ENCODE measurements at places on chromosomes 2 and 18.

DNA sequence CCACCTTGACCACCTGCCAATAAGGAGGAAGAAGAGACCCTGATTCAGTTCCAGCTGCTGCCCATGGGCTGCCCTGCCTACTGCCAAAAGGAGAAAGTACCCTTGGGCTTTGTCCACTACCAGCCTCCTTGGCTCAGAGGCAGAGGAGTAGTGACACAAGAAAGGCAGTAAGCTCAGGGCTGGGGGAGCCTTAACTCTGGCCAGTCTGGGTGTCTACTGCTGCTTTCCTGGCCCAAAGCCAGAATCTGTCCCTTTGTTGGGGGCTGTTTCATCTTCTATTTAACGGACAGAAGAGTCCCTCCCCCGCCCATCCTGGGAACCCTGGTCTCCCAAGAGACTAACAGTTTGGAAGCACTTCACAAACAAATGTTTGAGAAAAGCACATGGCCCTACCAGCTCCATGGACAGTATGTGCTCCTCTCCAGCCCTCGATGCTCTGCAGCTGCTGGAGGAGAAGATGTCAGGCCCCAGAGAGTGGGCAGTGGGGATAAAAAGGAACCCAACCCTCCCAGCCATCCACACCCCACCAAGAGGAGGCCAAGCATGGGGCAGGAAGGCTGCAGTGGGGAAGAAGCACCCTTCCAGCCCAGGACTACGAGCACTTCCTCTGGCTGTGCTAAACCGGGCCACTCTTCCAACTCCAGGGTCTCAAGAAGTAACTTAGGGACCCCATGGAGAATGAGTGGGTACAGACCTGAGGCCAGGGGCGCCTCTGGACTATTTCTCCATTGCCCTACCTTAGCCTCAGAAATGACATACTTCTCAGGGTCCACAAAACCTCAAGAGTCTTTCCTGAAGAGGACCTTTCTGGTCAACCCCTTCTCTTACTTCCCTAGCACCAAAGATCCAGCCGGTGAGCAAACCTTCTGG lies 1.2 kb downstream of the ATG9A start:
- no peak for DNase-seq

GRCh38 chr2:216328347-216328746 lies 43.9 kb downstream of the MARCHF4 start:
- peak; percentile 59 for DNase-seq

- peak; percentile 69 for DNase-seq
These were observed 52.7 kb upstream of the CALCRL start for GRCh38 chr2:187500585-187501359.

DNA sequence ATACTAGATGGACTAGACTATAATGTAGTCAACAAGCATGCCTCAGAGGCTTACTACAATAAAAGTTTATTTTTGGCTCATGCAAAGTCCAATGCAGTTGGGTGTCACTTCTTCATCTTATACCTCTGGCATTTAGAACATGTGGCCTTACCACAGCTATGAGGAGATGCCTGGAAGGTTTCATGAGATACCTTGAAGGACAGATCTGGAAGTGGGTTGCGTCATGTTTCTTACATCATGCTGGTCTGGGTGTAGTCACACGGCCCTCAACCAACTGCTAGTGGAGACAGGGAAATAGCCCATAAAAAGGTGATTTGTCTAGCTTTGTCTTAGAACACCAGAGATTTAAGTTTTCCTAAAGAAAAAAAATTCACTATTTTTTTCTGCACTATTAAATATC lies 91.7 kb upstream of the MMADHC start:
- peak; percentile 60 for DNase-seq

DNA sequence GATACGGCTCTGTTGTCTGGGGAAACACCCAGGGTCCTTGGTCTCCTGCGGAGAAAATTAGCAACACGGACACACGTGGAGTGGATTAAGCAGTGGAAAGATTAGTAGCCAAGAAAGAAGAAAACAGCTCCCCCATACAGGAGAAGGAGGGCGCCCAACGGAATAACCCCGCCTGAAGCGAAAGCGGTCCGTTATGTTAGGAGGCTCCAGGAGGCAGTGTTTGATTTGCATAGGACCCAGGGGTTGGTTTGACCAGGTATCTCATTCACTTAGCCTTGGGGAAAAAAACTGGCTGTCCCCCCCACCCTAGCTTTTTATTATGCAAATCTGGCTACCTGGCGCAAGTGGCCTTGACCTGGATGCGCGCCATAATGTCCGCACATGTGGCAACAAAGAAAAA lies 170.1 kb upstream of the KYNU start:
- DNase-seq: no peak

DNA sequence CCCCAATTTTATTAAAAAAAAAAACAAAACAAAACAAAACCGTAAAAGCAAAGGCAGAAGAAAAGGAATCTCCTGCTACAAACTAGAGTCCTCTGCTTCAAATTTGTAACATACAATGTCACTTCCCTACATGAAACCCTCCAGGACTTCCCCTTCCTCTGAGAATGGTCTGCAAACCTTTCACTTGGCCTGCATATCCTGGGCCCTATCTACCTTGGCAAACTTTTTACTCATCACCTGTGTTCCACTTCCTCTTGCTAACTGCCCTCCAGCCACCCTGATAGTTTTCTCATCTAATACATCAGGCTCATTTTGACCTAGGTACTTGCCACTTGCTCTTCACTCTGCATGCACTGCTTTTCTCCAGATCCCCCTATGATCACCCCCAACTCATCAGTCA lies 255.5 kb downstream of the ETAA1 start:
- DNase-seq: no peak

DNA sequence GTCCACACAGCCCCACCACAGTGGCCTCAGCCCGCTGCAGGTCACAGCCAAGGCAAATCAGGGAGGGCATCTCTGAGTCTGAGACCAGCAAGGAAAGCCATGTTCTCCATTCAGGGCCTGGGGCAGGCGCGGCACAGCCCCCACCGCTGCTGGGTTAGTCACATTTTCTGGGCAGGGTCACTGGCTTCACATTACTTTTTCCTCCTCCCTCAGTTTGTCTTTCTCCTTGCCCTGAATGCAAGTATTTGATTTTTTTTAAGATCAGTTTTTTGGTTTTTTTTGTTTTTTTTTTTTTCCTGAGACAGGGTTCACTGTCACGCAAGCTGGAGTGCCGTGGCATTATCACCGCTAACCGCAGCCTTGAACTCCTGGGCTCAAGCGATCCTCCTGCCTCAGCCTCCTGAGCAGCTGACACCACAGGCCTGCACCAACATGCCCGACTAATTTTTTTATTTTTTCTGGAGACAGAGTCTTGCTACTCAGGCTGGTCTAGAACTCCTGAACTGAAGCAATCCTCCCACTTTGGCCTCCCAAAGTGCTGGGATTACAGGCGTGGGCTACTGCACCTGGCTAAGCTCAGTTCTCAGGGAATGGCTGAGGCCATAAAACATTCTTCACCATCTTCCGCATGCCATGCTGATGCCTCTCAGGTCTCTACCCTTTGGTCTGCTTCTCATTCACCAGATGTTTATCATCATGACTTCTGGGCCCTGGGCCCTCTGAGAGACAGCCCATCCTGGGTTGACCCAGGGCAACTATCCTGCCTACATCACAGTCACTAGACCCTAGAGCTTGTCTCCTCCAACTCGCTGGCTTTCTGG lies 628 bp upstream of the CAPG start:
- no peak for DNase-seq

GRCh38 chr2:4715065-4715464 lies 977.1 kb upstream of the SOX11 start:
- DNase-seq: no peak

DNA sequence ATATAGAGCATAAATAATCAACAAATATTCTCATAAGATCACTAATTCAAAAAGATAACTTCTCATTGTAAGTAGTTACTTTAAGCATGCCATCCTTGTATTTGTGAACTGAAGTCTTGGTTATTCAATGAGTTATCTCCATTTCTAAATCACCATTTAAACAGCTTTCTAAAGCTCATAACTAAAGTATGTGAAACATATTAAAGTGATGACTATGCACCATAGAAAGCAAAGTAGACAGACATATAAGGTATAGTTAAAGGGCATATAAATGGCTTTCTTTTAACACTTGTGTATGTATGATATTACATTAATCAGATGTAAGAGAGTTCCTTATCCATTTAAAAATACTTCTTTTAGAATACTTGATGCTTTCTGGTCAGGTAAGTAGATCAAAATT lies 83.5 kb downstream of the IKZF2 start:
- DNase-seq: no peak

- no peak for DNase-seq
These were observed 36.5 kb downstream of the AP1S3 start for GRCh38 chr2:223800908-223801307.

DNA sequence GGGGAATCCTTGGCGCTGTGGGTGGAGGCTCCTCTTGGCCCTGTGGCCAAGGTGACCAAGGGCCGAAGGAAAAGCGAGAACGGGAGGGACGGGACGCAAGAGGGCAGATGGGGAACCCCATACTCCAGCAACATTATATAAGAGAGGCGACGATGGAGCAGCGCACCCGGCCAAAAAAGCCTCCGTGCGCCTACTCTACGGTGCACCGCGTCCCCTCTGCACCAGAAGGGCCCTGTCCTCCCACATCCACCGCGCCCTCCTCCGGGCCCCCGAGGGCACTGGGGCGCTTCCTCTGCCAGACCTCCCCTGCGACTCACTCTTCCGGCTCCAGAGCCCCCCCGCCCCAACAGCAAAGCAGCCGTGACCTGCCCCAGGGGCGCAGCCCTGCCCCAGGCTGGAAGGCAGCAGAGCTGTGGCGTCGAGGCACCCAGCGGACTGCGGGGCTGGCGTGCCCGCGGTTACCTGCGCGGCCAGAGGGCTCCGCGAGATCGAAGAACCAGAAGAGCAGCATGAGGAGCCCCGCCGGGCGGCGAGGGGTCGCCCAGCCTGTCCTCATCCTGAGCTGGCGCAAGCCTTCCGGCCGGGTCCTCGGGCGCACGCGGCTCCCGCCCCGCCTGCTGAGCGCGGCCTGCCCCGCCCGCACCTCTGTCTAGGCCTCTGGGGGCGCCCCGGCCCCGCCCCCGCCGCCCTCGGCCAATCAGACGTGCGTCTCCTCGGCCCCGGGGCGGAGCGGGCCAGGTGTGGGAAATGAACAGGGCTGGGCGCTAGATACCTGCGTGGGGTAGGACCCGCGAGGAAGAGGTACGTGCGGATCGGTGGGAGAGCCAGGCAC lies 106.3 kb upstream of the CD302 start:
- peak; percentile 6 for DNase-seq

DNA sequence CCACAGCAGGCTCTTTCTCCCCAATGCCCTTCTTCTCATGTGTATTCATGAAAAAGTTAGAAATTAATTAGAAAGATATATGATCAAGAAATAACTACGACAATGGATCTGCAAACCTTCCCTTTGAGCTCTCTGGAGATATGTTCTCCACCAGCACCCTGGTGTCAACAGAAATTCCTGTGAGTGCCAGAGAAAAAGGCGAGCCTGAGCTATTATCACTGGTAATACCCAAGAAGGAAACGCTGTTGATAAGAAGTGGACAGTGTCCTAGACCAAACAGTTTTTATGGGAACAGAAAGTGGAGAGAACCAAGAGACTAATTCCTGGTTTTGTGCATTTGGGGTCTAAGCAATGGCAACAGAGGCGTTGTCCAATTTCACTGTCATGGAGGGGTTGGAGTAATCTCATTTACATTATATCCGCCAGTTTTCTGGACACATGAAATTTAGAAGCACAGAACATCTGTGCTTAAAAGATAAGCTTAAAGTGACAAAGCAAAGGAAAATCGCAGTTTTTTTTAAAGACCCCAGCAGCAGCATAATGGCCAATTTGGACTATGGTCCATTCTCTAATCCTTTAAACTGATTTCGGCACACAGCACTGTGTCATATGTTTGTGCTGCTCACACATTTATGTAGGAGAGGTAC lies 47.2 kb upstream of the CDC42EP3 start:
- DNase-seq: no peak

GRCh38 chr2:217362286-217362685 lies 502.4 kb upstream of the TNP1 start:
- DNase-seq: no peak

Measured in fibroblast of pulmonary artery (primary cell).